ENCODE measurements at places on chromosomes 5 and 9.

- no peak for DNase-seq
Observed at GRCh38 chr5:179869101-179869500, 10.5 kb upstream of the MRNIP start.

- no peak for DNase-seq
Observed at GRCh38 chr9:116605060-116605459, 82.0 kb upstream of the TRIM32 start.

- DNase-seq: no peak
Observed at GRCh38 chr9:94973451-94973941, 247.0 kb downstream of the AOPEP start.

DNA sequence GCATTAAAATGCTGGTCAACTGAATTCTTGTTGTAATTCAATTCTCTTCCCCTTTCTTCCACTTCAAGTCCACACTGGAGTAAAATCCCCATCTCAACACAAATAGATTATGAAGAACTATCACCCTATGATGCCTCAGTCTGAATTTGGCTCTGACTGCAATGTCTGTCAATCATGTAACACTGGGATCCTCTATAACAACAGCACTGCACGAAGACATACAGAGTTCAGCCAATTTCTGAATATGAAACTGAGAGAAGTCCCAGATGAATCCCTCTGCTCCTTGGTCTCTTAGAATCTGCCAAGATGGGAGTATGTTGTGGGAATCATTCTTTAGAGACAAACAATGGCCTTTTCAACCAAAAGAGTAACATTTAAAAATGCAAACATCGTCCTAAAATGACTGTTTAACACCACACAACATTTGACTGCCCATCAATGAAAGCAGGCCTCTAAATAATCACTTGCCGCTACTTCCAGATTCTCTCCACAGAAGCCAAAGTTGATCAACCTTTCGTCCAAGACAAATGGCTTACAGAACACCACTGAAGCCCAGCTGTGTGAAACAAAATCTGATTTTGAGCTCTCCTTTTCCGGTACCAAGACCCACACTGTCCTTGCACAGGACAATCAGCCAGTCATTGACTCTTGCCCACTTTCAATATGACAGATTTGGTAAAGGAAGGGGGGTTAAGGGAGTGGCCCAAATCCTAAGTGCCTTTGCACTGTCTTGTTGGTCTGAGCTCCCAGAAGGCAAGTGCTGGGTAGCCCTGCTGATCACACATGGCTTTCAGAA is 258.0 kb downstream of the EBF1 start:
- no peak for DNase-seq

DNA sequence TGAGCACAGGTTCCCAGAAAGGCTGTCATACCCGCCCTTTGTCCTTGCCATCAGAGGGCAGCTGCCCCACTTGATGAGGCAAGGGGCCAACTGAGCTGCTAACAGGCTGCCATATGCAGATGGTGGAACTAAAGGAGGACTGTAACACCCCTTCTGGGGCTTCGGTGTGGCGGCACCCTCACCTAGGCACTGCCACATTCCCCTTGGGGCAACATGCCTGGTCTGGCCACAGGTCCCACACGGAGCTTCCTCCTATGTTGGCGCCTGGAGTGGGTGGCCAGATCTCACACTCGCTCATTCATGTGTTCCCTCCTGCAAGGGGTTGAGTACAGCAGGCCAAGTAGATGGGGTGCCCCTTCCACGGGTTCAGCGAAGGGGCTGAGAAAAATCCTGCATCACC is 777.4 kb upstream of the CHD1 start:
- DNase-seq: no peak

DNA sequence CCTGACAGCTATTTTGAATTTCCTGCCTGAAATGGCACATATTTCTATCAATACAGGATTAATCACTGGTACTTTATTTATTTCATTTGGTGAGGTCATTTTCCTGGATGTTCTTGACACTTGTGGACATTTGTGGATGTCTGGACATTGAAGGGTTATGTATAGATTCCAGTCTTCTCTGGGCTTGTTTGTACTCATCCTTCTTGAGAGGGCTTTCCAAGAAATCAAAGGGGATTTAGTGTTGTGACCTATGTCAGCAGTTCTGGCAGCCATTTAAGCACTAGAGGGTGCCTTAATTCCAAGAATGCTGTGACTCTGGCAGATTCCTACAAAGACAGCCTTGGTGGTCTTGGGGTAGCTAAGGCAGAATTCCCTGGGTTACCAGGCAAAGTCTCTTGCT is 259.7 kb downstream of the CSNK1G3 start:
- no peak for DNase-seq

DNA sequence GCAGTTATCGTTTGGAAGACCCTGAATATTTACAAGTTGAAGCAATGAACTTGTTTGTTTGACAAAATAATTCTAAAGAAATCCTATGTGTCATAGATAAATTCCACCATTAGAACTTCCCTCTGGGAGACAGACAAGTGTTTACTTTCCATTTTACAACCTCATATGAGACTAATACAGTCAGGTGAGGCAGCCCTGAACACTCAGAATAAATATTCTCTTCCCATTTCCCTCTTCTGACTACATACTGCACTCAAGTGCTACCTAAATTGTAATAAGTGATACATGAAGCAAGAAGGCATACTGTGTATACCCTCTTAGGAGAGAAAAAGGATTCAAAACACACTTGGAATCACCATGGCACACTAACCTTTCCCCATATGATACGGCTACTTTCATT is 6.8 kb downstream of the RASEF start:
- no peak for DNase-seq

DNA sequence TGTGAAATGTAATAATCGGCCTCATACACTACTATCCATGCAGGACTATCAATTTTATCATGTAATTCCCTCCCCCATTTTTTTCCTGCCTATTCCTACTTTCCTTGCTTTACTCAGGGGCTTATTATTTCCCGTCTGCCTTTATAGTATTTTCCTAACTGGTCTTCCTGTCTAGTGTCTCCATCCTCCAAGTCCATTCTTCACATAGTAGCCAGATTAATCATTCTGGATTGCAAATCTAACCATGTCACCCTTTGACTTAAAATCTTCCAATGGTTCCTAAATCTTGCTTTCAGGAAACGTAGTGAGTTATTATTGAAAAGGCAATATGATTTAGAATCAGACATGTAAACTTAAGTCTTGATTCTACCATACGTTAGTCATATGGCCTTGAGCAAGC is 307.4 kb upstream of the HAPLN1 start:
- DNase-seq: no peak

DNA sequence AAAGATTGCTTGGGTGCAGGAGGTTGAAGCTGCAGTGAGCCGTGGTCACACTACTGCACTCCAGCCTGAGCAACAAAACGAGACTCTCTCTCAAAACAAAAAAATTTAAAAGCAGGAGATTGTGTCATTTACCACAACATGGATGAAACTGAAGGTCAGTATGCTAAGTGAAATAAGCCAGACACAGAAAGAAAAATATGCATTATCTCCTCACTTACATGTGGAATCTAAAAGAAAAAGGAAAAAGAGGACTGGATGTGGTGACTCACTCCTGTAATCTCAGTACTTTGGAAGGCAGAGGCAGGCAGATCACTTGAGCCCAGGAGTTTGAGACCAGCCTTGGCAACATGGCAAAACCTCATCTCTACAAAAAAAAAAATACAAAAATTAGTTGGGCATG is 146.8 kb upstream of the DAPK1 start:
- no peak for DNase-seq

GRCh38 chr9:88736136-88736637 is 201.2 kb downstream of the NXNL2 start:
- DNase-seq: no peak

GRCh38 chr5:142587354-142587965 is 98.4 kb downstream of the FGF1 start:
- peak; percentile 45 for DNase-seq

GRCh38 chr9:125190361-125190801 is 778 bp upstream of the PPP6C start:
- DNase-seq: peak; percentile 34

GRCh38 chr9:15735083-15735857 is 182.4 kb downstream of the CCDC171 start:
- DNase-seq: no peak

- no peak for DNase-seq
Observed at GRCh38 chr5:94776167-94776566, 157.7 kb downstream of the SLF1 start.

GRCh38 chr9:35000535-35001284 is 11.2 kb downstream of the DNAJB5 start:
- no peak for DNase-seq

GRCh38 chr5:27048510-27048909 is 10.1 kb upstream of the CDH9 start:
- DNase-seq: no peak

- no peak for DNase-seq
Observed at GRCh38 chr9:18294229-18294628, 179.7 kb upstream of the ADAMTSL1 start.

DNA sequence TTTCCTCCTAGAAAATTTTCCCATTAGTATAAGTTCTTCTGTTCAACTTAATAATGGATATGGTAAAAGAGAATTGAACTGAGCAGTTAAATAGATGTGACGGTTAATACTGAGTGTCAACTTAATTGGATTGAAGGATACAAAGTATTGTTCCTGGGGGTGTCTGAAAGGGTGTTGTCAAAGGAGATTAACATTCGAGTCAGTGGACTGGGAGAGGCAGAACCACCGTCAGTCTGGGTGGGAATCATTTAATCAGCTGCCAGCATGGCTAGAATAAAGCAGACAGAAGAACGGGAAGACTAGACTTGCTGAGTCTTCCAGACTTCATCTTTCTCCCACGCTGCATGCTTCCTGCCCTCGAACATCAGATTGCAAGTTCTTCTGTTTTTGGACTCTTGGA is 689.6 kb upstream of the CDH10 start:
- DNase-seq: no peak
